Activated CD4-positive, alpha-beta memory T cell treated with anti-CD3 and anti-CD28 coated beads for 36 hours (primary cell): ENCODE measurements at places on chromosomes 5 and 9.
A peak's percentile ranks its signal among the peaks of the same experiment; 100 is the strongest.

DNA sequence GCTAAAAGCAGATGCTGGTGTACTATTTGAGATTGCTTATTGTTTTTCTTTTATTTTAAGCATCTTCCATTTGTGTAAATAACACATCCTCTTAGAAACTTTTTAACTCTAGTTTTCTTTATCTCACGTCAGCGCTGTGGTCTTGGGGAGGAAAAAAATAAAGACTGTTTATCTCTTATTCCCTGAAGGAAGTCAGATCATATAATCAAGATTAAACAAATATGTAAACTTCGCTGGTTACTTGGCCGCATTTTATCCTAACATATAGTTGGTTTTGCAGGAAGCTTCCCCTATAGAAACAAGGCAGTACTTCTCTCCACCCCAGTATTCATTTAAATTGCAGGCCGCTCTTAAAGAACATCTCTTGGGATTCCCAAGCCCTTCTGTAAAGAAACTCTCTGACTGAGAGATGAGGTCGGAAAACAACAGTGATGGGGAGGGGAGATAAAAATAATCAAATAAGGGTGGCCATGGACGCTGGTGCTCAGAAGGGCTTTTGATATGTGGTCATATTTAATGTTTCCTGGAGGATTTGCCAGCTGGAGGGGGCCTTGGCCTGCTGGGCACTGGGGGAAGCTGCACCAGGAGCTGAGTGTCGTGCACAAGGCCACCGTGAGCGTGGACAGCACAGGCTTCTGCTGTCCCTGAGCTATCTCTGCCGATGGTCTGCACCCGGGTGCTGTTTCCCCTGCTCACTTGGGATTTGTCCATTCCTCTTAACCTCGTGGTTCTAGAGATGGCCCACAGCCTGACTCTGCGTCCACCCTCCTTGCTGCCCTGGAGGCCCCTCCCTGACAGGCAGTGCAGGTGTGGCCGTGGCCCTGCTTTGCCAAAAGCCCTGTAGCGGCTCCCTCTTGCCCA is 23.8 kb downstream of the NEURL1B start:
- no peaks in the 10 kb centered on the region for H3K36me3 ChIP-seq
- no peak overlapping the region for H3K4me3 ChIP-seq
- H3K27ac ChIP-seq, result no peak overlapping the region
- no peaks in the 10 kb centered on the region for H3K4me1 ChIP-seq
- no peak for DNase-seq

- no peaks in the 10 kb centered on the region for H3K4me1 ChIP-seq
- H3K36me3 ChIP-seq, result no peaks in the 10 kb centered on the region
- H3K27ac ChIP-seq, result no peak overlapping the region
- no peaks in the 10 kb centered on the region for H3K27me3 ChIP-seq
- no peak for DNase-seq
Observed at GRCh38 chr5:162593881-162594280, 526.3 kb downstream of the GABRG2 start.

GRCh38 chr5:94402096-94402495 is 216.3 kb downstream of the KIAA0825 start:
- no peak for DNase-seq
- H3K27me3 ChIP-seq, result no peaks in the 10 kb centered on the region
- no peaks in the 10 kb centered on the region for H3K36me3 ChIP-seq
- no peak overlapping the region for H3K27ac ChIP-seq
- no peak overlapping the region for H3K4me3 ChIP-seq

DNA sequence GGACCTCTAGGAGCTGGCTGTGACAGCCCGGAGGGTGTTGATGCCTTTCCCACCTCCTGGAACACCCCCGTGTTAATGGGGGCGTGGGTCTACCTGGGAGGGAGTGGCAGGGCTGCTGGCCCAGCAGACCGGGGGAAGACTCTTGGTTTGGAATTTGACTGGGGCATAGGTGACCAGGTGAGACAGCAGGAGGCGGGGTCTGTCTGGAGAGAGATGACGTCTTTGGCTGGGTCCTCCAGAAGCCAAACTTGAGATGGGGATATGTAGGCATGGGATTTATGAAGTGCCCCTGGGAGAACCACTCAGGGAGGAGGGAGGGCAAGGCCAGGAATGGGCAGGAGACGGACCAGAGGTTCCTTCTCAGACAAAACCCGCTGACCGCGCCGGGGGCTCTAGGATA is 42.6 kb downstream of the NEK6 start:
- no peaks in the 10 kb centered on the region for H3K27me3 ChIP-seq
- peaks cover 5% of the 10 kb centered on the region for H3K36me3 ChIP-seq
- H3K4me1 ChIP-seq, result peaks cover 3% of the 10 kb centered on the region
- H3K27ac ChIP-seq, result no peak overlapping the region
- H3K4me3 ChIP-seq, result no peak overlapping the region

DNA sequence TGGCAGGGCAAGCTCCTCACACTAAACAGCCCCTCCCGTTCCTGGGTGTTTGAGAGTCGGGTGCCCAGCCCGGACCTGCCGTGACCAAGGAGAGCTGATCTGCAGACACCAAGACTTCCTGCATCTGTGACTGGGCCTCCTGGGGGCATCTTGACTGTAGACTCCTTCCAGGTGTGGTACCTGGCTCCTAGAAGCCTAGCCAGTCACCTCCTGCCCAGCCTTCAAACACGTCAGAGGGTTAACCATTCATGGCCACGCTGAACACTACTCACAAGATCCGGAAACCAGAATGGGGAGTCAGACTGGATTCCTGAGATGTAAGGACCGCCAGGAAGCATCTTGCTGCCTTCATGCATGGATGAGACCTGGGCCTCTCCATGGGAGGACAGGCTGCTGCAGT is 3.7 kb upstream of the LCN2 start:
- H3K36me3 ChIP-seq, result no peaks in the 10 kb centered on the region
- no peak for DNase-seq
- H3K27ac ChIP-seq, result no peak overlapping the region
- no peak overlapping the region for H3K4me3 ChIP-seq
- no peaks in the 10 kb centered on the region for H3K27me3 ChIP-seq

DNA sequence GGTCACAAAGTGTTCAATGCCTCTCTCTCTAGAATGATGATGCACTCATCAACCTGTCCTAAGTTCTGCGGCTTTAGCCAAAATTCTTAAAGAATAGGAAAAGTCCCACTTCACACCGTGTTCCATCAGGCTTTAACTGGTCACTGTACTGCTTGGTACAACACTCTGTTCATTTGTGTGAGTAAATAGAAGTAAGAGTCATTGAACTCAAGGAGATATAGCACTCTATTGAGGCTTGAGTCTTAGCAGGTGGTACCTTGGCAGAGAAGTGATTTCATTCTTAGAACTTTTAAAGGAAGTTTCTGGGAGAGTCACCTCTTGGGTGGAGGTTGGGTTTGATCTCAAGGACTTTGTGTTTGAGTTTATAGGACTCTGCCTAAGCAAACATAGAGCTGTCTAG is 92.6 kb downstream of the TENT4A start:
- no peaks in the 10 kb centered on the region for H3K36me3 ChIP-seq
- H3K27ac ChIP-seq, result no peak overlapping the region
- H3K4me3 ChIP-seq, result no peak overlapping the region
- no peak for DNase-seq
- peaks cover 15% of the 10 kb centered on the region for H3K27me3 ChIP-seq
- no peaks in the 10 kb centered on the region for H3K4me1 ChIP-seq

GRCh38 chr5:84564321-84565075 is 179.8 kb upstream of the EDIL3 start:
- no peaks in the 10 kb centered on the region for H3K27me3 ChIP-seq
- H3K27ac ChIP-seq, result no peak overlapping the region
- no peak overlapping the region for H3K4me3 ChIP-seq
- DNase-seq, result no peak

DNA sequence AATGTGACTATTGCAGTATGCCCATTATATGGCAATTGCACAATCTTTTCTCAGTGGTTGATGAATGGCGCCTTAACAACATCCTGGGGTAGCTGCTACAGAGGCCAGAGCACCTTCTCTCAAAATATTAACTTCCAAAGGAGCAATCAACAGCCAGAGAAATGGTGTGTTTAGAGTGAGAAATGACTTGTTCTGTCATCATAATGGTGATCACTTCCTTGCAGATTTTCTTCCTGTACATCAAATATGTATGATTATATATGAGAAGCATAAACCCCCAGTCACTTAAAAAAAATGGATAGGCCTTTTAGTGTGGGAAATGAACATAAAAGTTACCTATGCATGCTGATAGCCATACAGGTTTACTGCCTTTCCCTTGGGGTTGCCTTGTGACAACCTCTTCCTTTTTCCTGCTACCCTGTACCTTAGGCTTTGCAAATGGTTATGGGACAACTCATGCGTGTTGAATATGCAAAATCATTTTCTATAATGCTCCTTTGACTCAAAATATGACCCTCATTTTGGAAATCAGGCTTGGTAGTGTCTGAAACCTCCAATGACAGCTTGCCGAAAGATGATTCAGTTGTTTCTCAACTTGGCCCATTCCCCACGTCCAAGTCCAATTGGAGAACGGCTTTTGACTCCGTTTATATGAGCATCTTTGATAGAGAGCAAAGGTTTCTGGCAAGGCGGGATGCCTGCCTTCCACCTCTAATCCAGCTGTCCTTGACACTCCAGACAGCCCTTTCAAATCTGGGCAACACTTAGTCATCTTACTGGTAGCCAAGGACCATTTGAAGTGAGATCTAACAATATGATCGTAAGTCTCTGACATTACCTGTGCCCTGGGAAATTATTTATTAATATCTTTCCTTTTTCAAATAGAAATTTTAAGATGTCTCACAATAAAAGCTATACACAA is 69.3 kb downstream of the SLC1A1 start:
- DNase-seq, result no peak
- H3K27me3 ChIP-seq, result no peaks in the 10 kb centered on the region
- H3K4me3 ChIP-seq, result no peak overlapping the region

GRCh38 chr5:31194468-31194813 is 955 bp downstream of the CDH6 start:
- H3K27ac ChIP-seq, result no peak overlapping the region
- no peak for DNase-seq
- peaks cover 10% of the 10 kb centered on the region for H3K4me1 ChIP-seq

- H3K27me3 ChIP-seq, result peaks cover 11% of the 10 kb centered on the region
- peaks cover 3% of the 10 kb centered on the region for H3K36me3 ChIP-seq
- no peak for DNase-seq
- no peak overlapping the region for H3K4me3 ChIP-seq
Observed at GRCh38 chr9:98370976-98371315, 115.5 kb upstream of the TBC1D2 start.

GRCh38 chr5:106637275-106637674 is 1033.5 kb downstream of the EFNA5 start:
- no peaks in the 10 kb centered on the region for H3K4me1 ChIP-seq
- no peak overlapping the region for H3K27ac ChIP-seq
- DNase-seq, result no peak
- no peak overlapping the region for H3K4me3 ChIP-seq
- no peaks in the 10 kb centered on the region for H3K36me3 ChIP-seq

DNA sequence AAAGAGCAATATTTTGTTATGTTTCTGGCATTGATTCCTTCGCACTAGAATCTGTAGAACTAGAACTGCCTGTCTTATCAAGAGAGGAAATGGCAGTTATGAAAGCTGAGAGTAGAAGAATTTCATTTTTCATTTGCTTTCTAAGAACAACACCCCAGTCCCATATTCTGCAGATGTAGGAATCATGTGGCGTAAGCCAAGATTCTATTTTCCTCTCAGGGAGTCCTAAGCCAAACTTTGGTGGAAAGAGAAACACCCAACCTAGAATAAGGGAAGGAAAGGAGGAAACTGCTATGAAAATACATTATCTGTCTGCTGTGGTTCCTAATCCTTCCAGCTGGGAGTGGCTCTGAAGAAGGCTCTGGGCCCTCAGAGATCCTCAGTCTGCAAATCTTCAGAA is 1176.9 kb upstream of the C9orf72 start:
- H3K27ac ChIP-seq, result no peak overlapping the region

- no peak overlapping the region for H3K4me3 ChIP-seq
- peaks cover 31% of the 10 kb centered on the region for H3K36me3 ChIP-seq
- H3K27me3 ChIP-seq, result no peaks in the 10 kb centered on the region
- no peak for DNase-seq
- peaks cover 20% of the 10 kb centered on the region for H3K4me1 ChIP-seq
Observed at GRCh38 chr5:62354028-62354874, 48.2 kb downstream of the KIF2A start.

- H3K36me3 ChIP-seq, result no peaks in the 10 kb centered on the region
- no peak overlapping the region for H3K4me3 ChIP-seq
- peaks cover 38% of the 10 kb centered on the region for H3K4me1 ChIP-seq
- DNase-seq, result no peak
- H3K27me3 ChIP-seq, result no peaks in the 10 kb centered on the region
- H3K27ac ChIP-seq, result peak overlapping the region; percentile 68
Observed at GRCh38 chr5:142425286-142426065, 100.7 kb upstream of the SPRY4 start.

DNA sequence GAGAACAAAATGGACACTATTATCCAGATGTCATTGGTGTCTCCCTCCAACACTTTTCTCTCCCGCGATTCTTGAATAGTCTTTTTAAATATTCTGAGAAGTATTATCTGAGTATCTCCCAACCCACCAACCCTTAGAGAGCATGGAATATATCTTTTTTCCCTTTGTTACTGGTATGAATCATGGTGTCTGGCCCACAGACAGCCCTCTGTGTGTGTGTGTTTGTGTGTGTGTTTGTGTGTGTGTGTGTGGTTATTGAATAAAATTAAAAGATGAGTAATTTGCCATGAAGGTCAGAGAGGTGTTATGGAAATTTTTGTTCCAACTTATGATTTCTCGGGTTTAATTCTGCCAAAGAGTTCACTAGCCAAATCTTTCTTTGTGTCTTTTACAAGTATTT is 47.7 kb downstream of the CAMK4 start:
- H3K4me3 ChIP-seq, result no peak overlapping the region
- no peaks in the 10 kb centered on the region for H3K27me3 ChIP-seq
- H3K36me3 ChIP-seq, result peaks cover 17% of the 10 kb centered on the region
- DNase-seq, result no peak

GRCh38 chr5:93902288-93902687 is 160.9 kb upstream of the POU5F2 start:
- H3K4me1 ChIP-seq, result no peaks in the 10 kb centered on the region
- no peak for DNase-seq
- H3K27ac ChIP-seq, result no peak overlapping the region

- no peak overlapping the region for H3K4me3 ChIP-seq
- H3K27ac ChIP-seq, result no peak overlapping the region
- peaks cover 12% of the 10 kb centered on the region for H3K4me1 ChIP-seq
- peaks cover 52% of the 10 kb centered on the region for H3K27me3 ChIP-seq
Observed at GRCh38 chr5:141872496-141873356, 5.5 kb downstream of the PCDH1 start.

DNA sequence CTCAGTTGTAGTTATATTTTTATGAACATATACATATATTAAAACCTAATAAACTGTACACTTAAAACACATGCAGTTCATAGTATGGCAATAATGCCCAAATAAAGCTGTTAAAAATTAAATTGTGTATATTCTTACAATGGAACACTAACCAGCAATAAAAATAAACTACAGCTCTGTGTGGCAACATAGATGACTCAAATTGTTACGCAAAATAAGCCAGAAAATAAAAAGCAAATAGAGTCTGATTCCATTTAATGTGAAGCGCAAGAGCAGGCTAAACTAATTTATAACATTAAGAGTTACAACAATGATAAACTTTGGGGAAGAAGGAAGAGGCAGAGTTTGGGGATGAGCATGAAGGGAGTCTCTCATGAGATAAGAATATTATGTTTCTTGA is 597.3 kb downstream of the TLE1 start:
- H3K27ac ChIP-seq, result no peak overlapping the region
- H3K4me1 ChIP-seq, result no peaks in the 10 kb centered on the region
- no peak for DNase-seq
- H3K4me3 ChIP-seq, result no peak overlapping the region
- no peaks in the 10 kb centered on the region for H3K36me3 ChIP-seq
